ENCODE measurements at places on chromosomes 1 and 21.

DNA sequence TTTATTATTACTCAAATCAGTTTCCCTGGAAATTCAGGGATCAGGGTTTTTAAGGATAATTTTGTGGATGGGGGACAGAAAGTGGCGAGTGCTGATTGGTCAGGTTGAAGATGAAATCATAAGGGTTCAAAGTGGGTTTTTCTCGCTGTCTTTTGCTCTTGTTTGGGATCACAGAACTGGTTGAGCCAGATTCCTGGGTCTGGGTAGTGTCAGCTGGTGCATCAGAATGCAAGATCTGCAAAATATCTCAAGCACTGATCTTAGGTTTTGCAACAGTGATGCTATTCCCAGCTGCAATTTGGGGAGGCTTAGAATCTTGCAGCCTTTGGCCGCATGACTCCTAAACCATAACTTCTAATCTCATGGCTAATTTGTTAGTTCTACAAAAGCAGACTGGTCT is 9.3 kb downstream of the CHI3L2 start:
- no peak for DNase-seq

DNA sequence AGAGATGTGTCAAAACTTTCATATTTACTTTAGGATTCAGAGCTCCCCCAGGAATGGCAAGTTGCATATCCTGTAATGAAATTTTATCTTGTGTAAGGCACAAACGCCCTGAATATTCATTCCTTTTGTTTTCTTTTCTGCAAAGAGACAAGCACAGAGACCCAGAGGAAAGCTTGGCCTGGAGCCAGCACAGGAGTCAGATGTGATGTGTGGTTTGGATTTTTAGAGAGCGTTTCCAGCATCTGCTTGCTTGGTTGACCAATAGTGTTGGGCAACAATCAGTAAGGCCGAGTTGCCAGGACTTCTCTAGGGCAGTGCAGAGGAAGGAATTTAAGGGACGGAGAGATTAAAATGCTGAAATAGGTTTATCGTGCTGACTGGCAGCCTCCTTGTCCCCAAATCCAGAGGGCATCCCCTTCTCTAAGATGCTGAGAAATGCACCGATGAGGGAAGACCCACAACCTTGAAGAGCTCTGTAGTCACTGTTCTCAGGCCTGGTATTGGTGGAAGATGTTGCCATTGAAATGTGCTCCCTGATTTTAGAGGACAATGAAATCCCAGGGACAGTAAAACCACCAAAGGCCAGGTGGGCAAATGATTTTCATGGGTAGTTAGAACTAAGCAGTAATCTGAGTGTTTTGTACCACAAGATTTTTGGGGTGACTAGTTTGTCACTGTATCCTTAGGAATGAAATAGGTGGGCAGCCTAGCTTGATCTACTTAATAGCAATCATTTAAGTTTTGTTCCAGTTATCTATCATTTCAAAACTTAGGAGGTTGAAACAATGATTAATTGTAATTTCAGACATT is 37.9 kb upstream of the RHOU start:
- no peak for DNase-seq

- DNase-seq, result no peak
Observed at GRCh38 chr1:91637539-91637994, 136.9 kb downstream of the CDC7 start.

DNA sequence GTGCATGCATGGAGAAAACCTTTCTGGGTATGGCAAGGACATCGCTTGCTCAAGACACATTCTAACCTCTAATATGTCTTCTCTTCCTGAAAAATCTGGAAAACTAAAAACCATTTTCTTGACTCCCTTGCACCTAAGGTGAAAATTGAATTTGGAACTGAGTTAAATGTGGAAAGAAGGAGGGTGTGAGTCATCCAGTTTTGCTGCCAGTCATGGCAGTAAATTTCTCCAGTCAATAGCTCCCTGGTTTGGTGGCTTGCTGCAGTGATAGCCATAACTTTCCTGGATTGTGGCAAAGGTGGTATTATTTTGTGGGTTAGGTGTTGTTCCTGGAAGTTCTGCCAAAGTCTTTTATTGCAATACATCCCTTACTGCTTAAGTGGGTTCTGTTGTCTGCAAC is 2.5 kb downstream of the ZCCHC17 start:
- no peak for DNase-seq

- peak; percentile 10 for DNase-seq
Observed at GRCh38 chr21:45533846-45534635, 8.2 kb downstream of the SLC19A1 start.

DNA sequence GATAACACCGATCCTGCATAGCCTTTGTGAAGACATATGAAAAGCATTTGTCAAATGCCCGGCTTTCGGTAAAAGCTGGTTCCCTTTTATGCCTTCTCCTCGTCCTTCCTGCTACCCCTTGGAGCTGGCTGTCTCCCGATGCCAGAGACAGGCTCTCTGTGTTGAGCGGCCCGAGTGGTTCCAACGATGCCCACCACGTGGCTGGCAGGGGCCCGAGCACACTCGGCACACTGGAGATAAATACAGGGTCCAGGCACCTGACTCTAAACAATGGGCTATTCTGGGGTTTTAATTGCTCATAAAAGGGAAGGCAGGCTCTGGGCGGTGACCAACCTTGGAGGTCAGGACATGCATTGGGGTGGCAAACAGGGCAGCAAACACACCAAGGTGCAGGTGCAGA is 207.1 kb downstream of the HIVEP3 start:
- no peak for DNase-seq

DNA sequence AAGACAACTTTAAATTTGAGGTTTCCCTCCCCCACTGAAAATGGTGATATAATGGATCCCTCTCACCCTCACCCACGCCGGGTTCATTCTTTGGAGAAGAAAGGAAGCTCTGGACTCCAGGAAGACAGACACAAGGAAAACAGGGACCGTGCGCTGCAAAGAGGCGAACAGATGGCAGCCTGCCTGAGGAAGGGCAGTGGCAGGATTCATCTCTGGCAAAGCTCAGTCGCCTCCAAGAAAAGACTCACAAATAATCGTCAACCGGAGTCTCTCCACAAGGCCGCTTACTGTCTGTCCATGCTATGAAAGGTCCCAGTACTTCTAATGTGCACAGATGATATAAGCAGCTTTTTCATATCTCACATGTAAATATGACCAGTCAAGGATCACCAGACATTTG is 110.3 kb downstream of the TIAM1 start:
- no peak for DNase-seq

DNA sequence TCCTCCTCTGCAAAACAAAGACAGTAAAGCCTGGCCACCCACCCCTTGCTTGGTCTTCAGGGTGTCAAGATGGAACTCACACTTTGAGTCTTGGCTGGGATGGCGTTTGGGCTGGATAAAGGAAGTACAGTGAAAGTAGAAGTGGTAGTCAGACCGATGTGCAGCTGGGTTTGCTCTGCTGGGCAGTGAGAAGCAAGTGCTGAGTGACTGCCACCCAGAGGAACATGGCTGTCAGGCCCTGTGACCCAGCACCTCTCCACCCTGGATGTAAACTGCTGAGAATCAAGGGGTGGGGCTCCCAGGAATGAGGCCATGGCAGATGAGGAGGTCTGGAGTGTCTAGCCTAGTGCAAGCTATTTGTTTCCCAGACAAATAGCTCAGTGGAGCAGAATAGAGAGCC is 51.2 kb downstream of the POFUT2 start:
- DNase-seq, result no peak
